ENCODE measurements at places on chromosomes 1 and 21.

GRCh38 chr1:102852613-102853012 is 255.7 kb downstream of the COL11A1 start:
- no peak for DNase-seq

GRCh38 chr1:111179968-111180533 is 20.4 kb downstream of the DENND2D start:
- DNase-seq, result no peak

DNA sequence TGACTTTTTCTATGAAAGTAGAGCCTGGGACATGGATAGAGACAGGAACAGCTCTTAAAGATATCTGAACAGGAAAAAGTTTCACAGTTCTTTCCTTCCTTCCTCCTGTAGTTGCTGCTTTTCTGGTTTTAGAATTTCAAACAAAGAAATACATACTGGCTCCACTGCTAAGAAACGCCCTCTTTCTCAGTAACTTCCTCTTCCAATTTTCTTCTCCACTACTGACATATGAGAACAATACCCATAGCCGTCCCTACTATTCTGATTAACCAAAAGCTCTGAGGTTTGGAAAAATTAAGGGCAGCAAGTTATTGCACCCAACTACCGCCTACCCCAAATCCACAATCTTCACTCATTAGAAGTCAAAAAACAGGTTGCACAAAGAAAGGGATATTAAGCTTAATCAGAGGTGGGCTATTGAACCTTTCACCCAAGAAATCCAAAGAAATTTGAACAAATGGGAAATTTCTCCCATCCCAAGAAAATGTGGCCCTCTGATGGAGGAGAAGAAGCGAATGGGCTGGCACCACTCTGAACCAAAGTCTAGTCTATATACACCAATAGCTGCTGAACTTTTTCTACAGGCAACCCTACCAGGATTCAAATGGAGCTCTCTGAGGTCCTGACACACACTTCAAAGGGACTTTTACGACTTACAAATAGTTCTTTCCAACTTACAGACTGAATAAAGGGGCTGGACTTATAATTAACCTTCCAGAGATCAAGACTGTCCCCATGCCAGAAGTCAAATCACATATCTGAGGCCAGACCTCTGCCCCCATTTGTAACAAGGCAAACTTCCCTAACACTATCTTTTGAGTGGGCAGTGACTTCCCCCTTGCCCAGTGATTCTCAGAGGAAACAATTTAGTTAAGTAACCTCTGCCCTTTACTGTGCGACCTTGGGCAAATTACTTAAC is 1.7 kb downstream of the WASF2 start:
- no peak for DNase-seq

- no peak for DNase-seq
Observed at GRCh38 chr1:184911103-184911745, 63.1 kb downstream of the NIBAN1 start.

GRCh38 chr1:157691285-157691920 is 9.2 kb downstream of the FCRL3 start:
- DNase-seq, result no peak

GRCh38 chr1:230359992-230360668 is 66.0 kb downstream of the PGBD5 start:
- no peak for DNase-seq

GRCh38 chr1:33501774-33502173 is 29.3 kb downstream of the ZSCAN20 start:
- no peak for DNase-seq

DNA sequence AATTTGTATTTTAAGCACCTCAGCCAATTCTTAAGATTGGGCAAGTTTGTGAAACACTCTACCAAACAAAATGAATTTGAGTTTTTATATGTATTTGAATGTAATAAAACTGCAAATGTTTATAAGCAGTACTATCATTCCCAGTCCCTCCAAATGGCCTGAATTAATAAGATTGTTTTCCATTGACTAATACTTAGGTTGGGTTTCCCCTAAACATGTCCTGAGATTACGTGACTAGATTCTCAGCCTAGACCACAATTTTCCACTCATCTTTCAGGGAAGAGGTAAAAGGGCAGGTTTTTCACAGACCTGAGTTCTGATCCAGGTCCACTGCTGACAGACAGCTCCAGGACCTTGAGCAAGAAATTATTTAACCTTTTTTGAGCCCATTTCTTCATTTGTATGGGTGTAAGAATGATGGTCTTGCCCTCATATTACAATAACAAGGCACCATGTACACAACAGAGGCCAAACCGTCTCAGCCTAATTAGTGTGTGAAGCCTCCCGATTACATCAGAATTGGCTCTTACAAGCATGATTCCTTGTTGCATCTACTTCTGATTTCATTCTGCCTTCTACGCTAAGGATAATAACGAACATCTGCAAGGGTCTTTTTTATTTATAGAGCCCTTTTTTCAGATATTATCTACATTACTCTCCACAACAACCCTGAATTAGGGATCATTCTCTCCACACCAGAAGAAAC is 51.2 kb downstream of the BEND5 start:
- DNase-seq, result no peak

DNA sequence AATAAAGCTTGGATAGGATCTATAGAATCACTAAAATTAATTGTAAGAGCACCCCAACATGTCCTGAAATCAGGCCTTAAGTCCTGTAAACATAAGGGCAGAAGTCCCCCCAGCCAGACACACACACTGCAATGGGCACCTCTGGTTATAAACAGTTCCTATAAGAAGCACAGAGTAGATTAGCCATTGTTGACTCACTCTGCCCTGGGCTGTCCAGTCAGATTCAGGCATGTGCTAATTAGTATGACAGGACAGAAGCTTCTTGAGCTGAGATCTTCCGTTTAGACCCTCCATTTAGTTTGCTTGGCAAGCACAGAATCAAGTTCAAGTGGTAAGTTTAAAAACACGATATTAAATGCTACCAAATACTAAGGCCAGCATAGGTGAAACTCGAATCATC is 11.8 kb upstream of the DENND1B start:
- no peak for DNase-seq

- DNase-seq, result no peak
Observed at GRCh38 chr1:160046494-160047110, 14.8 kb upstream of the PIGM start.

- DNase-seq, result no peak
Observed at GRCh38 chr1:6314503-6314902, 53.6 kb upstream of the GPR153 start.

GRCh38 chr1:23167353-23168078 is 1.1 kb downstream of the LUZP1 start:
- no peak for DNase-seq

DNA sequence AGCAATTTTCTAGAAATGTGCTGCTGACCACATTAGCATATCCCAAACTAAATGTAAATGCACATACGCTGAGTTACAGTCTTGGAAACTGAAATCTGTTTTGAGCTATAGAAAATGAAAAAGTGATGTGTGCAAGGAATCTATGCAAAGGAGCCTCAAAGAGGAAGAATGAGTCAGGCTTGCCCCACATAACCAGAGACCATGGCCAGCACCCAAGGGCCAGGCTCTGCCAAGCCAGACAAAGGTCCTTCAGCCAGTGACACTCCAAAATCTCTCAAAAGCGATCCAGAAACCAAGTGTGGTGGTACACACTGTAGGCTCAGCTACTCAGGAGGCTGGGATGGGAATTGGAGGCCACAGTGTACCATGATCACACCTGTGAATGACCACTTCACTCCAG is 195.2 kb downstream of the TOMM20 start:
- DNase-seq, result no peak

GRCh38 chr1:30085811-30086770 is 637.3 kb downstream of the MATN1 start:
- DNase-seq, result no peak

DNA sequence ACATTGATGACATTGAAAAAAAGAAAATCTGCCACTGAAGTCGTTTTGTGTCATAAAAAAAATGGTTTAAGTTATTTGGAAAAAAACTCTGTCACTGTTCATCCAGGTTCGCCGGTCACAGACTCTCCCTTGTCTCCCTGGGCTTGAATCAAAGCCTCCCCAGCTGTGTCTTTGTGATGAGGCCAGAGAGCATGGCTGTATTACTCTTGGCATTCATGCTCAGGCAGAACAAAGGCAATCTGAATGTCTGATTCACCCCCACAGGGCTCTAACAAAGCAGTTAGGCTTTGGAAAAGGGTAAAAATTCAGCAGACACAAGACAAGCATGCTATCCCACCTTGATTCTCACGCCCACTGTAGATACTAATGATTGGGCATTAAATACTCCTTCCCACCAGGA is 304.3 kb upstream of the PLD5 start:
- DNase-seq, result no peak

DNA sequence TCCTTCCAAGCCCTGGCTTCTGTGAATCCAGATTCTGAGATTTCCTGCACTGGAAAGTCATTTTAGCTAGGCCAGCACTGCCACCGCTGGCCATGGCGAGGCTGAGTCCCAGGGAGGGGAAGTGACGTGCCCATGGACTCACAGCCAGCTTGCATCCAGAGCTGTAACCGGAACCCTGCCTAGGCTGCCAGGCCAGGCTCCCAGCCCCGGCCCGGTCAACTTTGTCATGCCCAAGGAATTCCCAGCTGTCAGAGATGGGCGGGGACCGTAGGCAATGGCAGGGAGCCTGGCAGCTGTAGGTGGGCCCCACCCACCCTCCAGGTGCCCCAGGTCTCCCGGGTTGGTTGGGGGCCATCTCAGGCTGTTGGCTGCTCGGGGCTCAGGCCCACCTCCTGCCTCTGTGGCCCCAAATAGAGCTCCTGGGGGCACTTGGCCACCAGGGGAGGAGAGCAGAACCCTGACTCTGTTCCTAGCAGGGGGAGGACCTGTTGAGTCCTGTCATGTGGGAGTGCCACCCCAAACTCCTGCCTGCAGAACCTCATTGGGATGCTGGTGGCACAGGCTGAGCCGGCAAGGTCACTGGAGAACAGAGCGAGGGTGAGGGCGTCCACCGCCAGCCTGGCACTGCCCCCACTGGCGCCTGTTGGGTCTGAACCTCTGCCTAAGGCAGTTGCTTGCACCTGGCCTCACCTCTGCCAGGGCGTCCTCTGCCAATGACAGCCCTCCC is 57.8 kb downstream of the FOXO6 start:
- no peak for DNase-seq

DNA sequence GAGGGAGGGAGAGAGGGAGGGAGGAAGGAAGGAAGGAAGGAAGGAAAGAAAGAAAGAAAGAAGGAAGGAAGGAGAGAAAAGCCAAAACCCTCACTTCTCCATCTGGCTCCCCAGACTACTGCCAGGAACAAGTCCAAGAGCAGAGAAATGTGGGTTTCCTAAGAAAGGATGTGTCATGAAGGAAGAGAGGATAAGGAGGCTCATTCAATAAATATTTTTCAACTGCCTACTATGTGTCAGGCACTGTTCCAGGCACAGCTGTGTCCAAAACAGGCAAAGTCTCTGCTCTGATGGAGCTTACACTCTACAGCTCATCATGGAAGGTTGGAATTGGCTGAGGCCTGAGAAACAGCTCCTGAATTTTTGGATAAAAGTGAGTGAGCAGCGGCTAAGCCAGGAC is 42.6 kb upstream of the ATP2B4 start:
- no peak for DNase-seq

- DNase-seq, result no peak
Observed at GRCh38 chr1:98323388-98323787, 338.1 kb upstream of the SNX7 start.

DNA sequence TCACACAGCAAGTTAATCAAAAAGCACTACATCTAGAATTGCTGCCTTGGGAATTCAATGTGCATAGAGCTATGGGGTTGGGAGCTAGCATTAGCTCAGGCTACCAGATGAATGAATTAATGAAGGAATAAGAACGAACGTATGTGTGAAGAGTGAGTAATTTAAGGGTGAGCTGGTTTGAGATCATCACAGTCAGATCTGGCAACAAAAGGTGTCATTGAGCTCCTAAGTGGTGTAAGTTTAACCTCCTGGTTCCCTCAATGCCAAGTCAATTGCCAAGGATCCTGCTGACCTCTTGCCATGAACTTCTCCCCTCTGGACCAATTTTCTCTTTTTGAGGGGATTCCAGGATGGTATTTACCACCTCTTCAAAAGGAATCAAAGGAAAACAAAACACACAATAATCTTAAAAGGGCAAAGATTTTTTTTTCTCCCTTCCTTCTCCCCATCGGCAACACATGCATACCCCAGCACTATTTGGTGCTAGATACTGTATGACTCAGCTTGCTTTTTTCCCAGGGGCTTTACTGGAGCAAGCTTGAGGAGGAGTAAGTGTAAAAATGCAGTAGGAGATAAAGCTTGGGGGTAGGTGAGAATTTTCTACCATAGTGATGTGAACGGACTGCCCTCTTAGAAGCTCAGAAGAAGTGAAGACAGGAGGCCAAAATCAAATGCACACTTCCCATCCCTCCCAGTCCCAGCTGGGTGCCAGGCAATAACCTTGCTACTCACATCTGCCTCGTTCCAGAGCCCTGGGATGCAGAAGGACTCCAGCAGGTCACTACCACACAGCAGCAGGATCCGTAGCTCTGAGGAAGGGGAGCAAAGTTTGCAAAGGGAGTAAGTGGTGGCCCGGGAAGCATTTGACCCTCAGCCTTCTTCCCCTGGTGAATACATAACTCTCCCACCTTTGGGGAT is 92.0 kb downstream of the LAMC2 start:
- DNase-seq, result no peak

DNA sequence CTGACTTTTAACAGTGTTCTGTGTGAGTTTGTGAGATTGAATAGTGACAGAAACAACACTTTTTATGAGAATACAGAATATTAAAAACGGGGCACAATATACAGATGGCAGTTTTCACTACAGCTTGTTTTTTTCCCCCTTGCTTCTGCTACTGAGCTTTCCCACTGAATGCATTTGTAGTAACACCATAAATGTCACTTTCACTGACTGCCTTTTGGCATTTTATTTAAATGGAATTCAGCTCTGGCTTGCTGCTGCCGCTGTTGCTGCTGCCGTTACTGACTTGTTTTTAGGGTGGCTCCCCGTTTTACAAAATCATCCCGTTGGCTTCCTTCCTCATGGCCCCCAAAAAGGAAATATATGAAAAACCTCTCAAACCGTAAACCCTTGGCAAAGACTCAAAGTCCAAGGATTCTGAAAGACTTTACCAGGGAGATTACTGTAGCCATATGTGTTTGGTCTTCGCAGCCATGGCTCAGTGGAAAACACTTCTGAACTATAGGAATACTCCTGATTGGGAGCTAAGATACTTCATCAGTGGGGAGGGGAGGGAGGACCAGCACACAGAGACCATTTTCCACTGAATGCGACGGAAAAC is 151.0 kb downstream of the NUF2 start:
- DNase-seq, result no peak

DNA sequence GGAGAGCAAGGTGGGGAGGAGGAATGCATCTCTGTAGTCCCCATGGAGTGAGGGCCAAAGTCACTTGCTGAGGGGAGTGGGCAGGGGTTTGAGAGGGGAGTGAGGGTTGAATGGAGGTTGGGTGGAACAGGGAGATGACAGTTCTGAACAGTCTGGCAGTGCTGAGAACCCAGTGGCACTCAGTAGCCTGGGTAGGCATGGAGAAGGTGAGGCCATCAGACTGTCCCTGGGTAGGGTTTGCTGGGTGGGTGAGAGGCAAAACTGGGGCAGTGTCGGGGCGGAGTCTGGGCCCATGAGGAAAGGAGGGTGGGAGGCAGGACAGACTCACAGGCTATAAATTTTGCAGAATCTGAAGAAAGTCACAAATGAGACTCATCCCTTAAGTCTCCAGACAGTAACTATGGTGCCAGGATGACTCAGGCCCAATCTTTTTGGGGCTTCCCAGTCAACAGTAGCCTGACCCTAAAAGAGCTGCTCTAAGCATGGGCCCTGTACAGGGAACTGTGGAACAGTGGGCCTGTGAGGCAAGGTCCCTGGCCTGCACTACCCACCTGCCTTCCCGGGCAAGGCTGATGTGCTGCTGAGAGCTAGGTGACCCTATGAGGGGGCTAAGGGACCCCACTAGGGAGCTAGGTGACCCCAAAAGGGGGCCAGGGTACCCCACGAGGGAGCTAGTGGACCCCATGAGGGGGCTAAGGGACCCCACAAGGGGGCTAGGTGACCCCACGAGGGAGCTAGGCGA is 51.0 kb upstream of the DMRTB1 start:
- DNase-seq, result no peak

Data from stimulated activated CD4-positive, alpha-beta T cell treated with anti-CD3 and anti-CD28 coated beads, Interleukin-1b, Interleukin-23, amount 100 ng/mL, for 4 hours (primary cell).